ENCODE measurements at places on chromosomes 7 and 10.

GRCh38 chr7:137820677-137821420 lies 25.9 kb downstream of the DGKI start:
- DNase-seq, result no peak

DNA sequence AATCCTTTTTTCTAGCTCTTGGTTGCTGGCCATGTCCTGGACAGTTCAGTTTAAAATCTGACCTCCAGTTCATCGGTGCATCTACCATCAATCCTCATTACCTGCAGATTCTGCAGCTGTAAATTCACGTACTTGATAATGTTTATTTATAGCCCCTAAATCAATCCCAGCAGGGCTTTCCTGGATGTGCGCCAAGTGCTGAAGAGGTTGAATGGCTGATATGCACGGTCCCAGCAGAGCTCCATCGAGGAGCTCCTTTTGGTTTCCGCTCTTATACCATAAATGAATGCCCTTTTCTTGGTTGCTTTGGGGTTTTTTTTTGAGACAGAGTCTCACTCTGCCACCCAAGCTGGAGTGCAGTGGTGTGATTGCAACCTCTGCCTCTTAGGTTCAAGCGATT lies 91.2 kb upstream of the CCZ1B start:
- no peak for DNase-seq

GRCh38 chr10:126240483-126240882 lies 147.8 kb downstream of the ADAM12 start:
- peak; percentile 27 for DNase-seq

DNA sequence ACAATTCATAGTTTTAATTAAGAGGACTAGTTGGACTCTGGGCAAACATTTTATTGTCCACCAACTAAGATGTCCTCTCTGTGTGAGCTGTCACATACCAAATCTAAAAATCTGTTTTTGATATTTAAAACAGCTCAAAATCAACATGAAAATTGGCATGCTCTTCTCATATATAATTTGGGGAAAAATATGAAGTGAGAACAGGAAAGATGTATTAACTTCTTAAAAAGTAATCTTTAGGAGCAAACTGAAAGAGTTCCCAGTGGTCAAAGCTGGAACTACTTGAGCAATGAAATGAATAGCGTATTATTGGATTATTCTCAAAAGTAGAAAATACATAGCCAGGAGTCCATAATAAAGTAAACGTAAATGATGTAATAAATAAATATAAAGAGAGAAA lies 147.2 kb downstream of the DYNC1I1 start:
- DNase-seq, result no peak

DNA sequence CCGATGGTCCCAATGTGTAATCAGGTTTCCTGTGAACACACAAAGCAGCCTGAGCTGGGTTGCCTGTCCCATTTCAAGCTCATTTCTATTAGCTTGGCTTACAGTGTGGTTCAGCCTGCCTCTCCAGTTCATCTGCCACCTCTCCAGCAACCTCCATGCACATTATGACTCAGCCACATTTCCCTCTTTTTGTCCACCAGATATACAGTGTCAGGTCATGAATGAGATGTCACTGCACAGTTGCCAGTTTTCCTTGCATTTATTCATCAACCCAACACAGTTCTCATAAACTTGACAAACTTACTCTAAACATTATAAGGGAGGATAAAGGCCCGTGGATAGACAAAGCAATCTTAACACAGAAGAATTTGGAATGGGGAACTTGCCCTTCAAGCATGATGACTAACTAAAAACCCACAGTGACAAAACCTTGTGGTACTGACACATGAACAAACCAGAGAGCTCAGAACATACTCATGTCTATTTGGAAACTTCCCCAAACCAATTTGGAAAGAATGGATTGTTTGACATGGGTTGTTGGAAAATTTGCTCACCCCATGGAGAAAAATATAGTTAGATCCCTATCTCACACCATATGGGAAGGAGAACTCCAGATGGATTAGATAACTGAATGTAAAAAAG lies 2.5 kb upstream of the CFAP58 start:
- peak; percentile 46 for DNase-seq

- DNase-seq, result no peak
These were observed 163.9 kb downstream of the JCAD start for GRCh38 chr10:29895456-29895855.

DNA sequence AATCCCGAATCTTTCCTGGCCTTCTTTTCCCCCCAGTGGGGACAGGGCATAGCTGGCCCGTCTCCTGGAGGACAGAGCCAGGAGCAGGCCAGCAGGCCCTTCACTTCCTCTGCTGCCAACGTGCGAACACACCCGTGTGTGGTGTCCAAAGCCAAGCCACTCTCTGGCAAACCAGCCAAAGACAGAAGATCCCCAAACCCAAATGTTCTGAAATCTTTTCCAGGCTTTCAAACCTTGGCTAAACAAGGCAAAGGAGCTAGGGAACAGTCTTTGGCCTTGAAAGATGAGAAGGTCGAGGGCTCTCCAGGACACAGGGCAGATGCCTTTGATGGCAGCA lies 63.0 kb downstream of the PROSER2 start:
- DNase-seq, result no peak

- DNase-seq, result no peak
These were observed 148.5 kb downstream of the MAPK8 start for GRCh38 chr10:48455055-48455391.

GRCh38 chr10:52213321-52213752 lies 100.7 kb upstream of the DKK1 start:
- DNase-seq, result peak; percentile 62

GRCh38 chr7:14275356-14275755 lies 285.9 kb upstream of the ETV1 start:
- DNase-seq, result peak; percentile 6

DNA sequence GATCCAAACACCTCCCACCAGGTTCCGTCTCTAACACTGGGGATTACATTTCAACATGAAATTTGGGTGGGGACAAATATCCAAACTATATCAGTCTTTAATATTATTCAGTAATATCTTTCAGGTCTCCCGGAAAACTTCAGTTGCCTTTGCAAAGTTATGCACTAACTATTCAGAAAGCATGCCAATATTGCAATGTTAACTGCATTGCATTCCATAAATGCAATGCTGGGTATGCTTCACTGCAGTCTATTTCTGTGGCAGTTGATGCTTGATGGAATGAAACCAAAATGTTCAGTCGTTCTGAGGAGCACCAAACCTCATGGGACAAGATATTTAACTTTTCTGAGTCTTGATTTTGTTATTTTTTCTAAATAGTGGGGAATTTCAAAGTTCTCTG lies 147.5 kb downstream of the SLC16A9 start:
- DNase-seq, result no peak

GRCh38 chr10:44102726-44103255 lies 282.1 kb downstream of the CXCL12 start:
- DNase-seq, result no peak

GRCh38 chr10:31602541-31603234 lies 283.7 kb downstream of the ZEB1 start:
- peak; percentile 53 for DNase-seq

DNA sequence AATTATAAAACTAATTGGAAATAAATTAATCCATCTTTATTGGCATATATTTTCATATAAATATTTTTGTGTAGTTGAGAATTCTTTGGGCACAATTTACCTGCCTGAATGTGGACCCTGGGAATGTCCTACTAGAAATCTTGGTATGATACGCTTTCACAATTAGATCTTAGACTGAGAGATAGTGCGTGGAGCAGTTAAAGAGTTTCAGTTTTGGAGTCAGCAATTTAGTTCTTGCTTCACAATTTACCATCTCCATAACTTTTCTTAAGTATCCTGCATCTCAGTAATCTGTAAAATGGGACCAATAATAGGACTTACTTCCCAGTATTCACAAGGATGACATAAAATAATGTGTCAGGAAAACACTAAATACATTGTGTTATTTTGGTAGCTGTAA lies 2.0 kb downstream of the MTPN start:
- no peak for DNase-seq

DNA sequence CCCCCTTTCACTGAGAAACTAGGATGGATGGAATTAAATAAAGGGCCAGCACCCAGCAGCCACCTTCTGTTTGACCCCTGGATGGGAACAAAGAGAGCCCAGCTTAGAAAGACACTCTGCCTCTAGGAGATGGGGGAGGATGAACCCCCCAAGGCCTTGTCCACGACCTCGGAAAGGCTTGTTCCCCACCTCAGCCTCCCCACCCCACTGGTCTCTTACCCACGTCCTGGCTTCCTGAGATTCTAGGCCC lies 9.7 kb downstream of the ITPRIP start:
- DNase-seq, result no peak

GRCh38 chr7:464454-465401 lies 54.9 kb downstream of the PDGFA start:
- DNase-seq, result no peak

GRCh38 chr7:124124201-124124600 lies 91.3 kb upstream of the TMEM229A start:
- no peak for DNase-seq

DNA sequence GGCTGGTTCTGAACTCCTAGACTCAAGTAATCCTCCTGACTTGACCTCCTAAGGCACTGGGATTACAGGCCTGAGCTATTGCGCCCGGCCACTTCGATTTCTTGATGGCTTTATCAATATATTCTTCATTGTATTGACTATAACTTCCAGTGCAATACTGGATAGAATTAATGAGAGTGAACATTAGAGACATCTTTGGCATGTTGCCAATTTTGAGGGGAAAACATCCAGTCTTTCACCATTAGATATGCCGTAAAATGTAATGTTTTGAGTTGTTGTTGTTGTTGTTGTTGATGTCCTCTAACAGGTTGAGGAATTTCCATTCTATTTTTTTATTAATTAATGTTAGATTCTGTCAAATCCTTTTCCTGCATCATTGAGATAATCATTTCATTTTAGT lies 578.9 kb downstream of the ZWINT start:
- DNase-seq, result no peak

DNA sequence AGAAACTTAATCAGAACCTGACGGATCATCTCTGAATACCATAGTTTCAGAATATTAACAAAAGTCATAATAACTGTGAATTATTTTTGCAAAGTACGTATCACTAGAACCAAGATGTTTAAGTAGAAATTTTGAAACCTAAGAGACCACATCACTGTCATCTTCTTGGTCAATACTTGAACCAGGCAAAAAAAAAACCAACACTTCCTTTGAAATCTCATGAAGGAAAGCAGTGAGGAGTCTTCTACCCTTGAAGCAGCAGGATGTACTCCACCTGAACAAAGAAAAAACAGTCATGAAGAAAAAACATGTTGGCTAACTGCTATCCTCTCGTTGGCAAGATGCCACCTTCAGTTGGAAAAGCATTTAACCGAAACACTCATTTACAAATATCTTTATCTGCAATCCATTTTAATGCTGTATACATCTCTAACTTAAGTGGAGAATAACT lies 82.4 kb downstream of the SRPK2 start:
- peak; percentile 46 for DNase-seq

GRCh38 chr10:127756264-127756663 lies 19.3 kb downstream of the FOXI2 start:
- DNase-seq, result no peak

GRCh38 chr7:100065452-100066186 lies 15.9 kb downstream of the ZNF3 start:
- DNase-seq, result peak; percentile 19

DNA sequence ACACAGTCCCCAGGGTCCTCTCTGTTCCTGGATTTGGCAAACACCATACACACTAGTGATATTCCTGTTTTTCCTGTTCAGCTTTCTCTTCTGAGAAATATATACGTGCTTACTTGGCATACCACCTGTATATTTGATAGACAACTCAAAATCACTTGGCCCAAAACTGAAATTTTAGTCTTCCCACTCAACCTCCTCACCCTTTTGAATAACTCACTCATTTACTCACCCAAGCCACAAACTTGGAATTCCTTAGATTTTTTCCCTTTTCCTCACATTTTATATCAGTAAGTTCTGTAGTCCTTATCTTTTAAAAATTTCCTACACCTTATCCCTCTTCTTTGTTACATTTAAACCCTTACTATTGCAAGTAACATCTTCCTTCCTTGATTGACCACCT lies 143.4 kb downstream of the PPP1R3A start:
- DNase-seq, result no peak

GRCh38 chr10:110724116-110724921 lies 80.2 kb downstream of the RBM20 start:
- DNase-seq, result no peak

- no peak for DNase-seq
These were observed 100.3 kb downstream of the PAXIP1 start for GRCh38 chr7:154902600-154903082.

DNA sequence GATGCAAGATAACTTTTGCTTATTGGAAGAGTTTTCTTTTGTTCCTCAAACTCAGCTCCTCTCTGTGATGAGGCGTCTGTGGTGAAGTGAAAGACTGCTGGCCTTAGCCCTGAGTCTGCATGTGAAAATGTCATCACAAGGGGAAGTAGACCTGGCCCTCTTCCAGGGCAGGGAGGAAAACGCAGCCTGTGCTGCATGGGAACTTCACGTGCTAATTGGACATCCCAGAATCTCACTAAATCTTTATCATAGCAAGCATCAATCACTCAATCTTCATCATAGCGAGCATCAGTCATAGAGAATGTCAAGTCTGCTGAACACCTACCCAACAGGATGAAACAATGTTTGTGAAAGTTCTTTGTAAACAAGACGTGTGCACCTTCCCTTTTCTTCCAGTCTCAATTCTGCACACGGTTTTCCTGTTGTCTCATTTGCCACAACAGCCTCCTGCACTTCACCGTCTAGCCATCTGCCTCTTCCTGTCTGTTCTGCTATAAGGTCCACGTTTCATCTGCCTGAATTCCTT lies 314.6 kb downstream of the FRMD4A start:
- DNase-seq, result no peak

DNA sequence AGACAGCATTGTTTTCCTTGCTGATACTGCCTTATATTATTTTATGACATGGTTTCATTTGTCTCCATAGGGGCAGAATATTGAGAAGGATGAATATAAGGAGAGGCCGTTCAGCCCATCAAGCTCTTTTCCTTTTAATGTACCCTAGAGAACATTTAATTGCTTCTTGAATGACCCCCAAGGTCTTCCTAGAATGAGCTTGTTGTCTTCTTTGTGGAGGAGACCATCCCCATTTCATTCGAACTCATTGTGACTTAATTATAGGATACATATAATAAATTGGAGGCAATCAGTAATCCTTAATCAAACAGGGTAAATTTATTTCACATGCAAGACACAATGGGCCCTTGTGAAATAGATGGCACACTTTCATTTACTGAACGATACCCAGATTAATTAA lies 231.3 kb downstream of the MDFIC start:
- no peak for DNase-seq

- peak; percentile 28 for DNase-seq
These were observed 44.3 kb upstream of the ECHDC3 start for GRCh38 chr10:11697718-11698527.

GRCh38 chr10:88676283-88677060 lies 12.2 kb downstream of the LIPF start:
- no peak for DNase-seq

- DNase-seq, result peak; percentile 50
These were observed 956.7 kb downstream of the CCSER2 start for GRCh38 chr10:85284778-85285770.

GRCh38 chr7:102147008-102147407 lies 139.7 kb upstream of the SH2B2 start:
- no peak for DNase-seq

- DNase-seq, result peak; percentile 23
These were observed 346.4 kb upstream of the TMEM229A start for GRCh38 chr7:124379296-124379695.

- no peak for DNase-seq
These were observed 14.9 kb upstream of the TES start for GRCh38 chr7:116195451-116195850.

GRCh38 chr10:88903715-88904114 lies 23.7 kb downstream of the STAMBPL1 start:
- no peak for DNase-seq

GRCh38 chr10:111018021-111018420 lies 58.8 kb upstream of the ADRA2A start:
- DNase-seq, result peak; percentile 25
